Cortex of kidney (tissue), 1 donor: ENCODE measurements at places on chromosomes 11 and 22.

DNA sequence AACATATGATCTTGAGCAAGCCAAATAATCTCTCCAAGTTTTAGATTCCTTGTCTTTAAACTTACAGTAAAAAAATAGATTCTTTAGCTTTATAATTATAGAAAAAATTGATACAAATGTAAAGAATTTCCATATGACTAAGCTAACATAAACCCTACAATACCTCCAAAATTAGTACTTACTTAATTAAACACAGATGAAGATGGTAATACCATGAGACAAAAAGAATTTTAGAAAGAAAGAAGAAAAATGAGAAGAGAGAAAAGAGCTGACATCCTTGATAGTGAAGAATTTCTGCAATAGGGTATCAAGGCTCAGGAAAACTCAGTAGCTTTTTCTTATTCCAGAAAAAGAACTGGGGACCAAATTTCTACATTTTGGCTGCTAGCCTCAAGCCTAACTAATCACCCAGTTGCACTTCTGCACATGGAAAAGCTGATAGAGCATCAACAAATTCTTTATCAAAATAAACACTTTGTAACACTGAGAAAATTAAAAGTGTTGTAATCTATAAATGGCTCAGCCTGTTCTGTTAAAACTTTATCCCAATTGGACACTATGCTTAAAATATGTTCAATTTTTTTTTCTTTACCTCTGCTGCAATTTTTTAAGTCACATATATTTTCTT lies 24.7 kb upstream of the SOX6 start:
- no peak for DNase-seq

GRCh38 chr11:17594686-17595192 lies 47.7 kb downstream of the OTOG start:
- no peak for DNase-seq

DNA sequence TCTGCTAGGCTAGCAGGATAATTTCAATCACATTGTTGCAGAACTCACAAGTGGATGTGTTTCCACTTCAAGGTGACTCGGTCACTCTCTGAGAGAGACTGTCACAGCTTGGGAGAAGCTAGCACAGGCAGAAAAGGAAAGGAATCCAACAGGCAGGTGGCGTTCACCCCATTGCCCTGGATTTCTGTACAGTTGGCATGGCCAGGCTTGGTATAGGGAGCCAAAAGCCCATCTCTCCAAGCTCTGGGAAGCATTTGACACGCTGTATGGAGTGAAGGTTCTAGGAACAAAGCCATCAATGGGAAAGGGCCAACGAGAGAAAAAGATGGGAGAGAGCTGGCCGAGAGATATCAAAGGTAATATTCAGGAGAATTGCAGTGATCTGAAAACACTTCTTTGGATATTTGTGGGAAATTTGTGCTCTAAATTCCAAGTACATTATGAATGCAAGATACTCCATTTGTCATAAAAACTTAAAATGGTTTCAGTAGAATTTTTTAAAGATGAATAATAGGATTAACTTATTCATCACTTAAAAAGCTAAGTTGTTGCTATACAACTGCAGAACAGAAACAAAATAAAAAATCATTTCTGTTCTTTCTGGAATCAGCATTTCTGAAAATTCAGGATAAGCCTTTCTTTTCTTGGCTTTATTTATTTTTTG lies 223.5 kb upstream of the NTM start:
- no peak for DNase-seq

DNA sequence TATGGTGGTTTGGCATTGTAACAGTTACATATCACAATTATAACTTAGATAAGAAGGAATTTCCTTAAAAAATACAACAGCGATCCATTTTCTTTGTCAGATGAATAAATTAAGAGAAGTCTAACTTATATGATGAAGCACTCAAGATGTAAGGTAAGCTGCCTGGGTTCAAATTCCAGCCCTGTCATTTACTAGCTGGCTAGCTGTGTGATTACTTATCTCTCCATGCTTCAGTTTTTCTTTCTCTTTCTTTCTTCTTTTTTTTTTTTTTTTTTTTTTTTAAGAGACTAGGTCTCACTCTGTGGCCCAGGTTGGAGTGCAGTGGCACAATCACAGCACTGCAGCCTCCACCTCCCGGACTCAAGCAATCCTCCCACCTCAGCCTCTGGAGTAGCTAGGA lies 22.2 kb upstream of the LDHA start:
- DNase-seq: no peak

GRCh38 chr22:33204408-33204807 lies 146.2 kb upstream of the SYN3 start:
- DNase-seq: no peak

DNA sequence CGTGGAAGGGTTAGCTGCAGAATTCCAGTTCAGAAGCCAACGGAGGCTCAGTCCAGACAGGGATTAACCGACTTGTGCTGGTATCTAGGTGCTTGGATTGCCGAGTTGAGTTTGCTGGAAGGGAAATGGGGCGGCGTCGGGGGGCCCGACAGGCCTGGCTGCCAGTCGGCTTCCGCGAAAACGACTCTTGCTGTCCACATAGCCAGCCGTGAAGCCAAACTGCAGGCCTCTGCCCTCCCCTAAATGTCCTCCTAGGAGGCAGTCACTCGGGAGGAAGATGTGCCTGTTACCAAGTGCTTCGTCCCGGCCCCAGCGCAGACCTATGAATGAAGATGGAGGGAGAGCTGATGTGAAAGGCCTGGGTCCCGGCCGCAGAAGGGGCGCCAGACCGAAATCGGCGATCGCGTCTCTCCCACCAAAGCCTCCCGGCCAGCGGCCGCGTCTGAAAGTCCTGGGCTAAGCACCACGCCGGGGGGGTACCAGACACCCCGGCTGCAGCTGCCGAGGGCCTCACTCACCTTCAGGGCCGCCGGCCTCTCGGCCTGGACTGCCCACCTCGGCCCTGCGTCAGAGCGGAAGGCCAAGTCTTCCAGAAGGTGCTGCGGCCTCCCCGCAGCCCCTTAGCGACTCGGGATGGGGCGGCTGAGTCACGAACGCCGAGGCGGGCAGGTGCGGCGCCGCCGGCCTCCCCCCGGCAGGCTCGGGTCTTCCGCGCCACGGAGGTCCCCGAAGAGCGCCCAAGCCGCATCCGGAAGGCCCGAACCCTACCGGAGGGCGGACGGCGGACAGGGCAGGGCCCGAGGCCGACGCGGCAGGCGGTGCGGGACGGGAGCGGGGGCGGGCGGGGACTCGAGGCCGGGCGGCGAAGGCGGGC lies 7.5 kb downstream of the DPAGT1 start:
- no peak for DNase-seq

- no peak for DNase-seq
These were observed 2.4 kb downstream of the CASP1 start for GRCh38 chr11:105032495-105032894.

DNA sequence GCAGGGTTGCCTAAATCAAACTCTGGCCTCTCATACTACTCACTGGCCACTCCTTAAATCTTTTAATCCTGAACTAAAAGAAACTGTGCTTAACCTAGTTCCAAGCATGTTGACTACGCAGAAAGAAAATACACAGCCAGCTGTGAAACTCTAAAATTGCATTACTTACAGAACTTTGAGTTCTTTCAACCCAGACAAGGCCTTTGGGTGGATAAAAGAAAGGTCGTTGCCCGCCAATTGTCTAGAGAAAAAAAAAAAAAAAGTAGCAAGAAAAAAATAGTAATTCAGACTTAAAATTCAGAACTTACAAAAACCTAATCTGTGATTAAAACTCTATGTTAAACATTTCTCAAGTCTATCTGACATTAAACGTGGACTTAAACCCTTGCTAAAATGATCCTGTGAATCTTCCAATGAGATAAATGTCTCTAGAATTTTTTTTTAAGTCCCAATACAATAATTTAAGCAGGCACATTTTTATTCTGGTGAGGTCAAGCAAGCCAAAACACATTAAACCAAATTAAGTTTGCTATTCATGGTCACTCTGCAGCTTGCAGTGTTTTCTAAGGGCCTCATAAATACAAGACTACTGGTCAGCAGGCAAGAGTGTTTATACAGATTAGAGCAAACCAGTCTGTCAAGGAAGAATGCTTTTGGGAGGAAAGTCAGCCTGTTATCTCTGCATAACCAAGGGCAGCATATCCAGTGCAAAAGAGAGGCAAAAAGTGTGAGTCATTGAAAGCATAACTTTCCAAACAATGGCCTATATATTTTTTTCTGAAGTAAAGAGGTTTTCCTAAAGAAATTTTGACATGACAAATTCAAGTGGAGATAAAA lies 29.5 kb upstream of the CCDC34 start:
- DNase-seq: no peak
